Natural killer cell treated with Interleukin-12 subunit alpha and Interleukin-12 subunit beta and Interleukin-15 and Interleukin-18, amount 100 ng/mL, for 72 hours (primary cell): ENCODE measurements at places on chromosomes 11 and 22. TPM values are rescaled to one million over a fixed set of nuclear protein-coding genes. Genes with fewer than 3 reads are reported as not detected.
A peak's percentile ranks its signal among the peaks of the same experiment; 100 is the strongest.

PGA5 gene
- not detected for total RNA-seq

XRCC6 gene
- 276 TPM for total RNA-seq

C11orf91 gene
- total RNA-seq, result not detected

OR51E1 gene
- not detected for total RNA-seq

OR52H1 gene
- total RNA-seq, result not detected

FGF4 gene
- not detected for total RNA-seq

CCDC73 gene
- 0.10 TPM for total RNA-seq

CXCR5 gene
- 6.3 TPM for total RNA-seq

C11orf86 gene
- not detected for total RNA-seq

ENTHD1 gene
- total RNA-seq, result not detected

ZNF280B gene
- total RNA-seq, result 4.1 TPM

GAS2L1 gene
- total RNA-seq, result not detected

DDI1 gene
- not detected for total RNA-seq

TEX12 gene
- total RNA-seq, result not detected

DDIAS gene
- 29.1 TPM for total RNA-seq

GLYAT gene
- not detected for total RNA-seq

DNA sequence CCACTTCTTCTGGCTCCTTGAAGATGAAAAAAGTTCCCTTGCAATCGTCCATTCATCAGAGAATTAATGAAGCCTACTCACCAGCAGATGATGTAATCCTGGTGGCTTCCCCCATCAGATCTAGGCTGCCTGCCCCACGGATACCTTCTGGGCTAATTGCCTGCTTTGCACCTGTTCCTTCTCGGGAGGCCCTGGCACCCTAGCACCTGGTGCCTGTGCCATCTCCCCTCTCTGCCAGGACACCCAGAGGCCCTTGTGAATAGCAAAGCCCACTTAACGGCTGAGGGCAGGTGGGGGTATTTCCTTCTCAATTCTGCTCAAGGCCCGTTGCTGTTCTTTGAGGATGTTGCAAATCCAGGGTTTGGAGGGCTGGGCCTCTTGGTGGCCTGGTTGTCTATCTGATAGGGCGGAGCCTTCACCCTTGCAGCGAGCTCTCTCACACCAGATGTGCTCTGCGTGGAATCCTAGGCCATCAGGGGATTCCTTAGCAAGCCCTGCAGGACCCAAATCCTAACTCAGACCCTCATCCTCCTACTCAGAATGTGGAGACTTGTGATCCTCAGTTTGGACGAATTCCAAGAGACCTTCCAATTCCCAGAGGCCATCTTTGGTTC, at the start of gene LMO2:
LMO2 (minus strand) TSS at position 363 of the 614 bp plus-strand sequence. CDS start 22,360 bp downstream, outside the sequence.
- no peak for DNase-seq
- peaks cover 8% of the 10 kb centered on the region for H3K36me3 ChIP-seq
- peak within 1 kb of the TSS; percentile 85 for H3K4me3 ChIP-seq
- peaks cover 33% of the 10 kb centered on the region for H3K4me1 ChIP-seq
- H3K27ac ChIP-seq, result peak within 1 kb of the TSS; percentile 69
- peaks cover 75% of the 10 kb centered on the region for H3K27me3 ChIP-seq

GRCh38 chr11:78351193-78351592, 66.4 kb downstream of the GAB2 start:
- H3K27me3 ChIP-seq, result peaks cover 4% of the 10 kb centered on the region
- DNase-seq, result no peak
- H3K27ac ChIP-seq, result no peak overlapping the region
- no peaks in the 10 kb centered on the region for H3K36me3 ChIP-seq
- peak overlapping the region; percentile 4 for H3K4me3 ChIP-seq
- H3K4me1 ChIP-seq, result peaks cover 8% of the 10 kb centered on the region

- no peak overlapping the region for H3K27ac ChIP-seq
- H3K4me3 ChIP-seq, result no peak overlapping the region
- DNase-seq, result no peak
- peaks cover 11% of the 10 kb centered on the region for H3K27me3 ChIP-seq
- no peaks in the 10 kb centered on the region for H3K36me3 ChIP-seq
- H3K4me1 ChIP-seq, result no peaks in the 10 kb centered on the region
Measured at GRCh38 chr11:119586181-119586580, 142.8 kb downstream of the NECTIN1 start.

- H3K27me3 ChIP-seq, result no peaks in the 10 kb centered on the region
- peak overlapping the region; percentile 24 for H3K4me3 ChIP-seq
- H3K27ac ChIP-seq, result peak overlapping the region; percentile 91
- H3K4me1 ChIP-seq, result peaks cover 77% of the 10 kb centered on the region
- DNase-seq, result no peak
Measured at GRCh38 chr11:64772303-64773018, 5.9 kb downstream of the SF1 start.

DNA sequence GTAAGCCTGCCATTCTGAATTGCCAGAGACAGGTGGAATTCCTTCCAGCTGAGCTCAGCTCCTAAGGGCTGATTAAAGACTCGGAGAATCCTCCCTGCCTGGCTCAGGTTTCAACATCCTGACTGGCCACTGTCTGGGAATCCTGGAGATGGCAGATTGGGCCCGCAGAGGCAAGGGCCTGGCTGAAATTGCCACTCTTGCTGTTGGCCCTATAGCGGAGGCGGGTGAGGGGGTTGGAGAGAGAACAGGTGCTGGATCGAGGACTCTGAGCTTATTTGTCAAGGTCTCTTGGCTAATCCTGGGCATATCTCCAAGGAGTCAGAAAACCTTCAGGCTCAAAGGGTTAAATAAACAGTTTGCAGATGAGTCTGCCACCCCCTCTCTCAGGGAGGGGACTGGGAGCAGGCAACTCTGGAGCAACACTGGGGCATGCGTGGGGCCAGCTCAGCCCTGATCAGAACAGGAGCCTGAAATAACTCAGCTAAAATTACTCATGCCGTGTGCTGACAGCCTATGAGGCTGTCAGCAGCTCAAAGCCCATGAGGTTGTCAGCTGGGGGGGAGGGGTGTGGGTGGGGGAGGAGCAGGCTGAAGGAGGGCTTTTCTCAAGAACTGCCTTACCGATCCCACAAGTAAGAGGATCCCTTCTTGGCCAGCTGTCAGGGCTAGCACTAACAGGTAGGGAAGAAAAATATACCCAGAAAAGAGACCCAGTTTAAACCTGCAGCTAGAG, 14.7 kb upstream of the MFRP start:
- no peak for DNase-seq
- peaks cover 59% of the 10 kb centered on the region for H3K27me3 ChIP-seq
- H3K36me3 ChIP-seq, result no peaks in the 10 kb centered on the region
- H3K4me1 ChIP-seq, result peaks cover 19% of the 10 kb centered on the region
- no peak overlapping the region for H3K4me3 ChIP-seq

GRCh38 chr11:3022982-3023381, 30.9 kb upstream of the NAP1L4 start:
- peak overlapping the region; percentile 62 for H3K27ac ChIP-seq
- no peak for DNase-seq
- H3K4me1 ChIP-seq, result peaks cover 14% of the 10 kb centered on the region
- no peaks in the 10 kb centered on the region for H3K27me3 ChIP-seq
- H3K4me3 ChIP-seq, result no peak overlapping the region
- peaks cover 8% of the 10 kb centered on the region for H3K36me3 ChIP-seq

DNA sequence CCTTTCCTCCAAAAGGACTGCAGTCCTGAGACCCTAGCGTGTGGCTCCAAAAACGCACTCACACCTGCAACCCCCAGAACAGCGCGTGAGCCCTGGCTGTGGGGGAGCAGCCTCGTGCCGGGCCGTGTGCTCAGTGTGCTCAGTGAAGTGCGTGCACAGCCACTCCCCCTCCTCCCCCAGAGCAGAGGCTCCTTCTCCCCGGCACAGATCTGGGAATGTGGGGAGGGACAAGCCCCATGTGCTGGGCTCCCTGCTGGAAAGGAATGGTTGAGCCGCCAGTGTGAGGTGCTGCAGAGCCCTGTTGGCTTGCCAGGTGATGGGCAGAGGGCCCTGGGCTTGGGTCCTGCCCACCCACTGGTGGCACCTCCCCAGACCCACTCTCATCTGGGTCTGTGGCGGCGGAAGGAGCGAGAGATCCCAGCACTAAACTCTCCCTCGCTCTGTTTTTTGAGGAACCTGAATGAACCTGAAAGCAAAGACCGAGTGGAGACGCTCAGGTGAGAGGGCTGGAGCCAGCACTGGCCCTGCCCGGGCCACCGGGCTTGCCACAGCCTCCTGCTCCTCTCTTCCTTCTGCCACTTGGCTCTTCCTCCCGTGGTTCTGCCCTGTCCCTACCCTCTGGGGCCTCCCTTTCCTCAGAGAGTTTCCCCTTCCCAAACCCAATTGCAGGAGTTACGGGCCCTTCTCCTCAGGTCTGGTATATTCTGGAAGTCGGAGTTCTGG, 9.0 kb downstream of the RCOR2 start:
- peaks cover 6% of the 10 kb centered on the region for H3K36me3 ChIP-seq
- no peaks in the 10 kb centered on the region for H3K27me3 ChIP-seq
- DNase-seq, result no peak
- no peak overlapping the region for H3K4me3 ChIP-seq

DNA sequence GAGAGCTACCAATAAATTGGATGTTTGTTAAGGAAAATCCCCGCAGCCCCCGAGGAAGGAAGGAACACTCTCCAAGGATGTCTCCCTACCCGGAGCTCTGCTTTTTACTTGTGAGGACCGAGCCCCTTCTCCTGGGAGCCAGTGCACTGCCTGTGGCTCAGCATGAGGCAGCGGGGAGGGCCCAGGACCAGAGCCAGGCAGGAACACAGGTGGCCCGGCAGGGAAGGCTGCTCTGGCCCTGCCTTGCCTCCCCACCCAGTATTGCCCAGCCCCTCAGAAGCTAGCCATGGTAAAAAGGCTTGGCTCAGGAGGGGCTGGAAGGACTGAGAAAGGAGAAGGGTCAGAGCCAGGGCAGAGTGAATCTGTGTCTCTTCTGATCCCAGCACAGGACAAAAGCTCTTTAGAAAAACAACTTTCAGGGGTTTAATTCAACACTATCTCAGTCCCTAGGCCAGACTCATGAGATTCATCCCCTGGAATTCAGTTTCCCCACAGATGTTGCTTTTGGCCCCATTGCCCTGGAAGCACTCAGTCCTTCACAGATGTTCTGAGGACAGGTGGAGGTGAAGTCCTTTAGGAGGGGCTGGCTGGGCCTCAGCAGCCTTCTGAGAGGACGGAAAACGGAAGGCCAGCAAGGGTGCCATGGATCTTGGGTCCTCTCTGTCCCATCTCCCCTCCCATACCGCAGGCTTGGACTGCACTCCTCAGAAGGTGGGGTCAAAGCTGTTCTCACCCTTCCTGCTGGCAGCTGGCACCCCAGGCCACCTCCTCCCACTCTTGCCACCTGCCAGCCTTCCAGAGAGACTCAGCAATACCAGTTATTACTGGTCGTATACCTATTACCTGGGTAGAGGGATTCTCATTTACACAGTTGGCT, 318.9 kb downstream of the NTM start:
- H3K4me1 ChIP-seq, result peaks cover 5% of the 10 kb centered on the region
- H3K27ac ChIP-seq, result no peak overlapping the region
- no peaks in the 10 kb centered on the region for H3K36me3 ChIP-seq

- DNase-seq, result no peak
- peaks cover 33% of the 10 kb centered on the region for H3K27me3 ChIP-seq
- no peaks in the 10 kb centered on the region for H3K4me1 ChIP-seq
- H3K36me3 ChIP-seq, result no peaks in the 10 kb centered on the region
Measured at GRCh38 chr11:32333320-32333991, 101.9 kb downstream of the WT1 start.

DNA sequence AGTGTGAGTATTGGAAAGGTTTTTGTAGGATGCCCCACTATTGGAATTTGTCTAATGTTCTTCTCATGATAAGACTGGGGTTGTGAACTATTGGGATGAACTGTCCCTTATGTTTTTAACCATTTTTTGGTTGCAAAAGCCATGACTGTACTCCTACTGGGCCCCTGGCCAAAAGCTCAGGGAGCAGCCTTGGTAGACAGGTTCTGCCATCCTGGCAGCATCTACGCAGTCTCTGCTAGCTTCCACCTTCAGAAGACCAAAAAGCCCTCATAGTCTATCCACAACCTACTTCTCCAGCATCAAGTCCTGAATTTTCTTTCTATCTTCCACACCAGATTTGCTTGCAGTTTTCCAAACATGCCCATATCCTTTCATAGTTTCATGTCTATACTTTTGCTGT, 211.8 kb downstream of the TENM4 start:
- H3K27ac ChIP-seq, result no peak overlapping the region
- no peak for DNase-seq
- H3K27me3 ChIP-seq, result peaks cover 6% of the 10 kb centered on the region
- no peak overlapping the region for H3K4me3 ChIP-seq

DNA sequence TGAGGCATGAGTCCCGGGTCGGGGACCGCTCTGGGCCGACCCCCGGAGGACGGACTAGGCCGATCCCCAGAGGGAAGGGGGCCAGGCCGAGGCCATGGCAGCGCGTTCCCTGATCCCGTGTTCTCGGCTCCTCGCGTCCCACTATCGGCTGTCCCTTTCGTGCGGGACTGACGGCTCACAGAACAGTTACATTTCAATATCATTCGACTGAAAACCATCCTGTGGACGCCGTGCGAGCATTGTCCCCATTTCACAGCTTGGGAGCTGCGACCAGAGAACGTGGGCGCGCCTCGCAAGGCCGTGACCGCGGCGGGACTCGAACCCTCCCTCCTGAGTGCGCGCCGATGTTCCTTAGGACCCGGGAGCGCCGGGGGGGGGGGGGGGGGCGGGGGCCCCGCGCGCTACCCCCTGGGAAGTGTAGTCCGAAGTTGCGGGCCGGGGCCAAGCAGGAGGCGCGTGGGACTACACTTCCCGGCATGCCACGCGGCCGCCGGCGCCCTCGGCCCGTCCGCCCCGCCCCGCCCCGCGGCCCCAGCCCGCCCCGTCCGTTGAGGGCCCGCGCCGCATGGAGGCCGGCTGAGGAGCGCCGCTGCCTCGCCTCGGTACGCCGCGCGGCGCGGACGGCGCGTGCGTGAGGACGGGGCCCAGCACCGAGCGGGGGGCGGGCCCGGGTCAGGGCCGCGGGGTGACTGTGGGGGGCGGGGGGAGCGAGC, at the start of gene TRABD:
TRABD (plus strand) TSS at position 539 of the 713 bp plus-strand sequence. CDS start 7,148 bp downstream, outside the sequence.
- H3K27me3 ChIP-seq, result no peaks in the 10 kb centered on the region
- H3K4me3 ChIP-seq, result peak within 1 kb of the TSS; percentile 98
- H3K36me3 ChIP-seq, result no peaks in the 10 kb centered on the region
- DNase-seq, result peak; percentile 94

DNA sequence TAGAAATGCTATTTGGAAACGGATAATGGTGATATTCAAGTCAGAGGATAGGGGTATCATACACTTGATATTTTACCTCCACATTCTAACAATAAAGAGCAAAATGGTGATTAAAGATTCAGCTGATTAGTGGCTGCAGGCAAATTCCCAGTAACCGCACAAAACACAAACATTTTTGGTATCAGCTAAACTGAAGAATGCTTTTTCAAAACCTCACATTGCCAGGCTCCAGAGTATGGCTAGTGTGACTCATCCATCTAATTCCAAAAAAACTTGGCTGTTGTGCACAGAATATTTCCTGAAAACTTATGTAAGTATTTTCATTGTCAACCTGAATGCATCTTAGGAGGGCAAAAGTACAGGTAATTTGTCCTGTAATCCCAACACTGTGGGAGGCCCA, 10.9 kb downstream of the SRPRA start:
- no peak overlapping the region for H3K27ac ChIP-seq
- H3K36me3 ChIP-seq, result peaks cover 21% of the 10 kb centered on the region
- peaks cover 4% of the 10 kb centered on the region for H3K4me1 ChIP-seq
- H3K27me3 ChIP-seq, result no peaks in the 10 kb centered on the region

GRCh38 chr11:123695231-123695630, 40.8 kb upstream of the SCN3B start:
- DNase-seq, result no peak
- no peaks in the 10 kb centered on the region for H3K36me3 ChIP-seq
- no peak overlapping the region for H3K4me3 ChIP-seq

- H3K36me3 ChIP-seq, result peaks cover 6% of the 10 kb centered on the region
- H3K4me1 ChIP-seq, result peaks cover 14% of the 10 kb centered on the region
- H3K27me3 ChIP-seq, result no peaks in the 10 kb centered on the region
- peak overlapping the region; percentile 37 for H3K4me3 ChIP-seq
- H3K27ac ChIP-seq, result no peak overlapping the region
Measured at GRCh38 chr11:93512073-93512475, 31.1 kb downstream of the SMCO4 start.
